Stimulated activated CD4-positive, alpha-beta T cell treated with anti-CD3 and anti-CD28 coated beads, Interleukin-2, amount 100 ng/mL, for 24 hours (primary cell): ENCODE measurements at places on chromosomes 2 and 18.
A peak's percentile ranks its signal among the peaks of the same experiment; 100 is the strongest.

DNA sequence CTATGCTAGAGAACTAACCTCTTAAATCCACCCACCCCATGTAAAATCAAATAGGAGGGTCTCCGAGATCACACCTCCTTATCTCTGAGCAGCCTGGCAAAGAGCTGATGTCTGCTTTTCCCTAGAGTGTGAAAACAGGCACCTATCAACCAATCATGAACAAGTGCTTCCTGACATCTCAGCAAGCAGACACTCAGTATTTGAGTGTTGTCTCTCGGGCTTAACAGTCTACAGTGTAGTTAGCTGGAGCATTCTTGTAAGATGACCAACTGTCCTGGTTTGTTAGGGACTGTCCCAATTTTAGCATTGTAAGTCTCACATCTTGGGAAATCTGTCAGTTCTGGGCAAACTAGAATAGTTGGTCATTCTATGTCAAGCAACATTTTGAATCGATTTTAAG lies 26.4 kb downstream of the MARCHF4 start:
- no peak for DNase-seq

GRCh38 chr2:134189009-134189720 lies 64.7 kb upstream of the MGAT5 start:
- DNase-seq: no peak

DNA sequence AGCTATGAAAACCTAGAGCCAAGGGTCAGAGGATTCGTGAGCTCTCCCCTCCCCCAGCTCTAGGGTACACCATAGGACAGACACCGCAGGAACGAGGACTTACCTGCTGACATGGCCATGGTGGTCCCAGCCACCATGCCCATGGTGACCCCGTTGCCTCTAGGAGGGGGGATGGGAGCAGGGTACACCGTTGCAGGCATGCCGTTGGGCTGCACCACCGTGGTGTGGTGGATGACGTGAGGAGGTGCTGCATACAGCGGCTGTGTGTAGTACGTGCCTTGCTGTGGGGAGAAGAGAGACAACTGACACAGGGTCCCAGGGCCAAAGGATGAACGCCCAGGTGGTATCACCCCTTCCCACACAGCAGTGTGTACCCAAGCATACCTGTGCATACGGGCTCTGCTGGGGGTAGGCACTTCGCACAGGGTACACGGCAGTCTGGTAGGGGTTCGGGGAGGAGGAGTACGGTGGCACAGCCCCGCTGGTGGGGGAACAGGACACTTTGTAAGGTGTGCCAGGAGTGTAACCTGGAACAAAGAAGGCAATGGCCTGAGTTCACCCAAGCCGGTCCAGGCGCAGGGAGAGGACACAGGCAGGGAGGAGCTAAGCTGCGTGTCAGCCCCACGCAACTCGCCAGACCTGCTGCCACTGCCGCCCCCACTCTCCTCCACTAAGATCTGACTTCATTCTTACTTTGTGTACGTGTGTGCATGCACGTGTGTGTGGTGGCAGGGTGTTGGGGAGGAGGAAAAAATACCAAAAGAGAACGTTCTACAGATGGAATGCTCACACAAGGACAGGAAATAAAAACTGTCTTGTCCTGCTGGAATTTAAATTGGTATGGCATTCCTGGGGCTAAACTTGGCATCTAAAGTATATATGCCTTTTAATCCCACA lies 37.8 kb downstream of the FAM168B start:
- no peak for DNase-seq

DNA sequence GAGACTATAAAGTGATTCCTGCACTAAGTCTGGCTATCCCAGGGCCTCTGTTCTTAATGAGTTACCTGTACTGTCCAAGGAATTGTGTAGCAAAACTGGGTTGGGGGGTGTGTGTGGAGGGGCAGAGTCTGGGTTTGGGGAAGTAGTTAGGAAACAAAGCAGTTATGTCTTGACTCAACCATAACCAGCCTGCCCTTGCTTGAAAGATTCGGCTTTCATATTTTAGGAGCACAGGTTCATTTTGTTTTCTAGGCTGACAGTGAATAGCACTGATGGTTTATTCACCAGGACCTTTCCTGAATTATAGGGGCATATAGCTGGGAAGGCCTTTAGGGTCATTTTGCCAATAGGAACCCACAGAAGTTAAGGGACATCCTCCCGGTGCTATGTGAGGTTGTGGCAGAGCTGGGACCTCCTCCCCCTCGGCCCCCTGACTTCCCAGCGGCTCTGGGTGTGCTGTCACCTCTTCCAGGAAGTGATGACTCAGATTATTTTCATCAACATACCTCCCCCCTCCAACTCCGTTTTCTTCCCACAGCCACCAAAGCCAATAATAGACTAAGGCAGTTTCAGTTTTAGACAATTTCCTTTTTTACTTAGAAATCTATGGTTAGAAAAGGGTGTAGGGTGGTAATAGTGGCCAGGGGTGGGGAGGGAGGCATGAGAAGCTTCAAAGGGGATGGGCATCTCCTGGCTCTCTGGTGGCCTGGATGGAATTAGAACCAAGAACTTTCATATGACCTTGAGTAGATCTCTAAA lies 44.8 kb downstream of the SETBP1 start:
- peak; percentile 59 for DNase-seq

DNA sequence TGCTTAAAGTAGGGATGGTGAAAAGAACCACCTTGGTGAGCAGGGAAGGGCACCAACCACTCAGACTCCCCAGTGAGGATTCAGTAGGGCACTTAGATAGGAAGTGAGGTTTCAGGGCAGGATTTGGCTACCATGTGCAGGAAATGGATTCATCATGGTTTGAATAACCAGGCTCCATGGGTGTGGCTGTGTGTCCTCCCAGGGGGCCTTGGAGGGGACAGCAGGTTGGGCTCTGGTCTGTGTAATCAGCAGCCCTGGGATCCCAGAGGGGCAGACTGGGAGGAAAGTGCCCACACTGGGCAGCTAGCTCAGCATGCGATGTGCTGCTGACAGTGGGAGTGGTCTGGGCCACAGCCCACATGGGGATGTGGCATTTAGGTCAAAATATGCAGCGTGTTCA lies 224.6 kb downstream of the CELF4 start:
- DNase-seq: no peak

DNA sequence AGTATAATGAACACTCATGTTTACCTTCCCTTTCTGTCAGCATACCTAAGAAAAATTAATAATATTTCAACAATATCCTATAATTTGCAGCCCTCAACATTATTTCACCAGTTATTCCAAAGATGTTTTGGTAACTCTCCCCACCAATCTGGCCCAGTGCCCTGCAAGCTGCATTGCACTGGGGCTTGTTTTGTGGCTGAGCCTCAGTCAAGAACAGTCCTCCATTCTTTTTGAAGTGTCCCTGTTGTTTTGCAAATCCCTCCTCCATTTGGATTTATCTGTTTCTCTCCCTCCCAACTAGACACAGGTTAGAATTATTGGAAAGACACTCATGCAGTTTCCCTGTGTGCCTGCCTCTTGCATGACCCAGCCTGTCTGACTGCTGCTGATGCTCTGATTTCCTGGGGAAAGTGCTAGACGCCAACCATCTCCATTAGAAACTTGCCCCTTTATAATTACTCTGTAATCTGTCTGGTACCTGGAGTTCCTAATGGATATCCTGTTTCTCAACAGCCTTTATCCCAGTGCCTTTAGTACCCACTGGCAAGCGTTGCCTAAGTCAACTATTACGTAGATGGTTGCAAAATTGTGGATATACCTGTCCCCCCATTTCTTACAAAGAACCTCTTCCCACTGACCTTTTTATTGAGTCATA lies 60.2 kb downstream of the EIF5B start:
- DNase-seq: no peak

GRCh38 chr2:215362562-215362904 lies 50.7 kb downstream of the ATIC start:
- DNase-seq: no peak

GRCh38 chr2:150762571-150762970 lies 275.1 kb upstream of the RND3 start:
- DNase-seq: no peak

GRCh38 chr2:239960929-239961661 lies 64.0 kb downstream of the NDUFA10 start:
- no peak for DNase-seq

DNA sequence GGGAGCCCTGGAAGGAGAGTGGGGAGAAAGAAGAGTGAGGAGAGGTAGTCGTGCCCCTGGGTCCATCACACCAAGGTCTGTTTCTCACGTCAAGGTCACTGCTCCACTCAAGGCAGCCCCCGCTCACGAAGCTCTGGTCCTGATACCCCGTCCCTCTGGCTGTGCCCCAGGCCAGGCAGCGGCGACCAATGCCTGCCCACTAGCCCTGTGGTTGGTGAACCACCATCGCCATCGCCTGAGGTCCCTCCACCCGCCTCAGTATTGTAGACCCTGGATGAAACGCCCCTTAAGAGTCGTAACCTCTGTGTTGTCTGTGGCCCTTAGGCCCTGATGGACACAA lies 378.3 kb upstream of the MYT1L start:
- no peak for DNase-seq
